ENCODE measurements at places on chromosomes 7 and 10.

- no peak for DNase-seq
Measured at GRCh38 chr7:144824360-144824759, 11.5 kb downstream of the TPK1 start.

DNA sequence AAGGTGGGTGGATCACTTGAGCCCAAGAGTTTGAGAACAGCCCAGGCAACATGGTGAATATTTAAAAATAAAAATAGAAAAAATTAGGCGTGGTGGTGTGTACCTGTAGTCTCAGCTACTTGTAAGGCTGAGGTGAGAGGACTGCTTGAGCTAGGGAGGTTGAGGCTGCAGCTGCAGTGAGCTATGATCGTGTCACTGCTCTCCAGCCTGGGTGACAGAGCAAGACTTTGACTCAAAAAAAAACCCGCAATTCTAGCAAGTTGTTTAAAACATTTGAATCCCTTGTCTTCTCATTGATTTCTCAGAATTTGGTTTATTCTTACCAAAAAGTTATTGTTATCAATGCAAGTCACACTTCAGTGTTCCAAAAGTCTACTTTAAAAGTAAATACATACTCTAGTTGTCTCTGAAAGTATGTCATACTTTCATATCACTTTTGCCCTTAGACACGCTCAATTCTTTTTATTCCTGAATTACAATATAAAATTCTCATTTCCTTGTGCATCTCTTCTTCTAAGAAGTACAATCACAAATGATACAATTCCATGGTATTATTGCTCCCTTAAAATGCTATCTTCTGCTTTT is 6.3 kb downstream of the EPC1 start:
- no peak for DNase-seq

DNA sequence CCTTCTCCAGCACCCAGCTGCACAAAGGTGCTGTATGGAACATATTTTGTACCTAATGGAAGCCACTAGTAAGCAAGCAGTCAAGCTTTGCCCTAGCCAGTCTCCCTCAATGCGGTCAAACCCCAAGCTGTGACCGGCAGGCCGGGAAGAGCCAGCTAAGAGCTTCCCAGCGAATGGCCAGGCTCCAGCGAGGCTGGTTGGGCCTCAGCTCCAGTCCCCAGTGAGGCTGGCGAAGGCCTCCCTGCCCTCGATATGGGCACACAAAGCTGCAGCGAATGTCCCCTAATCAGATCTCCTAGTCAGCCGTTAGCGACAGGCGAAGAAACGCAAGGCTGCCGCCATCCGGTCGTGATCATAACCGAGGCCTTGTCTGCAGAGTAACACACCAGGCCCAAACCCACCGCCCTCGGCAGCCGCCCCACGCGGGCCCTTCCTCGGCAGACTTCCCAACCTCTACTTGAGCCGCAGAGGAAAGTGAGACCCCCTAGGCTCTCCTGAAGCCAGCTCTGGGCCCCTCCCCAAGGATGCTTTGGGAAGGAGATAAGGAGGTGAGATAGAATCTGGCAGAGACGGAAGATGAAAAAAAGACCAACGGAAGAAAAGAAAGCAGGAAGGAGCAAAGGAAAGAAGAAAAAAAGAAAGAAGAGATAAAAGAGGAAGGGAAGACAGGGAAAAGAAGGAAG is 3.1 kb upstream of the HOXA9 start:
- DNase-seq, result peak; percentile 80

DNA sequence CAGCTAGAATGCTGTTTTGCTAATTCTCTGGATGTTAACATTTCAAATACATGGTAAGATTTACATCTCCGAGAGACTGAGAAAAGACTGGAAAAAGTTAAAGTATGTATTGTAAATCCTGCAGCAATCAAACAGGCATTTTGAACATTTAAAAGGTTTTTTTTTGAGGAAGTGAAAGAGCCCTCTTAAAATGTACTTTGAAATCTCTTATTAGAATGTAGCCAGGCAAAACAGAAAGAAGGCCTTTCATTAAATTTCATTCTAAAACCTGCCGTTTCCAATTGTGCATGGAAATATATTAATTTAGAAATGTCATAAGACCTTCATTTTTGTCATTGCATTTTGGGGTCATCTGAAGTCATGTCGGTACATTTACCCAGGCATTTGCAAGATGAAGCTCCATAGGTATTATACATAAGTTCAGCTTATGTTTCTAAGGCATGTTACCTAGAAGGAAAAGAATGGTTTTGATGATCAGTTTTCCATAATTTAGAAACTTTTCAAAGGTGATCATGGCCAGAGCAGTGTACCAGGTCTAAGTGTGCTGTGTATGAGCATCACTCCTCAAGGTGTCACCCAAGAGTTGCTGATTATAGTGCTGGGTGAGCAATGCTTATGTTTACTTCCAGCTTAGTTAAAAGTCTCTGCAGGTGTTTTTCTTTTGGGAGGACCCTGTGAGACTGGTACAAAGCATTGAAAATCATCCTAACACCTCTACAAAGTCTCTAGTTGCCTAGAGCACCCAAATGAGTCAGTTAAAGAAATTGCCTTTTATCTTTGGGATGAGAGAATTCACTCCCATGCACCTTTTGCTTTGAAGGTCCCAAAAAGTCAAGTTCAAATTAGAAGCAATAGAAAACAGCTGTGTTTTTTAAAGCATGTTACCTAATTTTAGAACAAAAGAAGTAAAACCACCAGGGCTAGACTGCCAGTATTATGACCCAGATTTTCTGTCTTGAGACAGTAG is 7.1 kb downstream of the ZNF736 start:
- DNase-seq, result no peak

DNA sequence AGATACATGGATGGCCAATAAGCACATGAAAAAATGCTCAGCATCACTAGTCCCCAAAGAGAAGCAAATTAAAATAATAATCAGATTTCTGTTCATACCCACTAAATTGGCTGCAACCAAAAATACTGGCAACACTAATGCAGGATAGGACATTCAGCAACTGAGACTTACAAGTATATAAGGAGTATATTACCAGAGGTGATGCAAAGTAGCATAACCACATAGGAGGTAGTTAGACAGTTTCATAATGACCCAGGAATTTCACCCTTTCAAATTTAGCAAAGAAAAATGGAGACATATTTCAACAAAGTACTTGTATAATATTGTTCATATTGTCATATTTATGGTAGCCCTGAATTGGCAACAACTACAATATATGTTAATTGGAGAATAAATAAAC is 727.8 kb downstream of the GRID1 start:
- DNase-seq, result no peak

GRCh38 chr7:139603896-139604295 is 80.4 kb downstream of the CLEC2L start:
- DNase-seq, result no peak

GRCh38 chr7:46390042-46390441 is 469.0 kb upstream of the IGFBP3 start:
- DNase-seq, result no peak

GRCh38 chr7:66837007-66837406 is 84.0 kb upstream of the TMEM248 start:
- DNase-seq, result peak; percentile 79

- DNase-seq, result no peak
Measured at GRCh38 chr7:66460921-66461361, 167.7 kb upstream of the KCTD7 start.

- no peak for DNase-seq
Measured at GRCh38 chr10:127158662-127159061, 37.7 kb downstream of the INSYN2A start.

- no peak for DNase-seq
Measured at GRCh38 chr7:141549582-141549981, 1.6 kb upstream of the AGK start.

DNA sequence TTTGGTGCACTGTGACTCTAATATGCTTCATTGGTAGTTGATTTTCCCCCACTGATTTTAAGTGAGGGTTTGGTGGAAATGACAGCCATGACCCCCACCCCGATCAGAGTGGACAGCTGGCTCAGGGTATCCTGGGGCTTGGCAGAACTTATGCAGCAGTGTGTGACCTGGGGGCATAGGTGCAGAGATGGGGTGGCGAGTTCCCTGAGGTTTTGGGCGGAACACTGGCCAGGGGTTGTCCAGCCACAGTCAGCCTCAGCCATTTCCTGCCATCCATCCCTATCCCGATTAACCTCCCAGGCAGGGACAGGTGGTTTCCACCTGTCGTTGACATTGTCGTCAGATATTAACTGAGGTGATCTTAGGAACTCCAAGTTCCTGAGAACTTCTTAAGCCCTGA is 155.8 kb upstream of the CHST15 start:
- no peak for DNase-seq

- no peak for DNase-seq
Measured at GRCh38 chr7:82677493-82677892, 233.9 kb upstream of the CACNA2D1 start.

GRCh38 chr10:28954211-28954610 is 276.9 kb downstream of the BAMBI start:
- no peak for DNase-seq

GRCh38 chr7:41189866-41190265 is 513.0 kb downstream of the INHBA start:
- DNase-seq, result peak; percentile 60

- no peak for DNase-seq
Measured at GRCh38 chr10:126240483-126240882, 147.8 kb downstream of the ADAM12 start.

- peak; percentile 92 for DNase-seq
Measured at GRCh38 chr7:1065585-1066241, 21.4 kb downstream of the GPR146 start.

- no peak for DNase-seq
Measured at GRCh38 chr10:79384773-79385391, 37.6 kb downstream of the PPIF start.

- no peak for DNase-seq
Measured at GRCh38 chr7:81162234-81162633, 243.4 kb upstream of the SEMA3C start.

GRCh38 chr7:122885583-122886356 is 490 bp downstream of the CADPS2 start:
- DNase-seq, result peak; percentile 79

DNA sequence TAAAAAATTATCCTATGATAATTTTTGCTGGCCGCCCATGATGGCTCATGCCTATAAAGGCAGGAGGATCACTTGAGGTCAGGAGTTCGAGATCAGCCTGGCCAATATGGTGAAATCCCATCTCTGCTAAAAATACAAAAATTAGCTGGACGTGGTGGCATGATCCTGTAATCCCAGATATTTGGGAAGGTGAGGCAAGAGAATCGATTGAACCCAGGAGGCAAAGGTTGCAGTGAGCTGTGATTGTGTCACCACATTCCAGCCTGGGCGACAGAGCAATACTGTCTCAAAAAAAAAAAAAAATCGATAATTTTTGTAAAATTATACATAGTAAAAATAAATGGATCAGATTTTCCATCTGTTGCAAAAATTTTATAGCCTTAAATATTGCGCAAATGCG is 31.7 kb upstream of the CDK14 start:
- no peak for DNase-seq

DNA sequence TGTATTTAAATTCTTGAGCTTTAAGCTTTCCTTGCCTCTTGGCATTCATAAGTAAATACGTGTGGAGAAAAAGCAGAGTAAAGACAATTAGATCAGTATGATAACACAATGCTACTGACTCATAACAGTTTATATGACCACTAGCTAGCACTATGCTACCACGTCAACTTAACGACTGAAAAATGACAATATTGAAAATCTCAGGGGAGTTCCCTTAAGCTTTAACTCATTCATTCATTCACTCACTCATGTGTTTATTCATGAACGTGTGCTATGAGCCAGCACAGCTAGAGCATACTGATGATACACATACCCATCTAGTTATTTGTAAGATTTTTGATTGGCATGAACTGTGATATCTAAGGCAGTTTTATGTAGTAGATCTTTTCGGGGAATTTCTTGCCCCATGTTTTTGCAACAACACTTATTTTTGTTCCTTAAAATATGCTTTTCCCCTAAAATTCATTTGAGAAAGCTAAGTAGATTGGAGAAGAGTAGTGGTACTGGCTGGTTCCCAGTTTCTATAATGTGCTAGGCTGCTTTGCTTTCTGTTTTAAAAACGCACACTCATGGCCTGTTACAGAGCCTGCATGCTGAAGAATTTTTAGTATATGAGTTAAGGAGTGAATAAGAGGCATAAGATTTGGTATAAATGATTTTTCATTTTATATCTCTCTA is 57.4 kb upstream of the ACBD5 start:
- DNase-seq, result no peak

- DNase-seq, result no peak
Measured at GRCh38 chr10:128113026-128113425, 13.2 kb downstream of the MKI67 start.

GRCh38 chr7:118151671-118152070 is 32.3 kb upstream of the LSM8 start:
- DNase-seq, result no peak

DNA sequence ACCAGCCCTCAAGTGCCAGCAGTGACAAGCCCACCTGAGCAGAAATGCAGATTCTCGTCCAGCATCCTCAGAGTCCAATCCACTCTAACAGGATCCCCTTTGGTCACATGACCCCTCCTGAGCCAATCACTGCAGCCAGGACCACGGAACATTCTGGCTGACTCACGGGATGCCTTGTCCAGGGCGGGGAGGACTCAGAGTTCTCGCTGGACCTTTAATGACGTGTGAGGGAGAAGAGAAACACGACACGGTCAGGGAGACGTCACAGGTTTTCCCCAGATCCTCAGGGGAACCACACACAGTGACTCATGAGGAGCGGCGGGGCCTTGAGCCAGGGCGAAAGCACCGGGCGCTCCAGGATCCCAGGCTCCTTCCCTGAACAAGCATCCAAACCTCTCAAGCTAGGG is 155.7 kb downstream of the PTPRN2 start:
- peak; percentile 68 for DNase-seq

DNA sequence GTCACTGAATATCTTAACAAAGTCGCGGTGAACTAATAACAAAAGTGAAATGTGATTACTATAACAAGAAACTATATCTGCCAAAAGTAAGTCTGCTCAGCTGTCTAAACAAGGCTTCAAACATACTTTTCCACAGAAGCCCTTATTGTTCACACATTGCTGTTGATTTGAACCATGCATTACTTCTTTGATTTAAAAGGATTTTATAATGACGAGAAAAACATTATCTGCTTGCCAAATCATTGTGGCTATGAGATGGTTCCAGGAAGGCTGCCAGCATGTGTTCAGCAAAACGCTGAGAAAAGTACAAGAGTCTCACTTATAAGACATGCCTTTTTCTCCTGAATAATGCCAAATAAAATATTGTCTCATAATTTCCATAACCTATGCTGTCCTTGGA is 24.4 kb downstream of the RNF133 start:
- DNase-seq, result no peak

- no peak for DNase-seq
Measured at GRCh38 chr10:77911535-77912123, 14.9 kb downstream of the DLG5 start.

GRCh38 chr10:121076776-121077715 is 225.9 kb downstream of the WDR11 start:
- DNase-seq, result peak; percentile 88

GRCh38 chr7:27177795-27178320 is 3.7 kb upstream of the HOXA10 start:
- peak; percentile 15 for DNase-seq

- no peak for DNase-seq
Measured at GRCh38 chr7:155211761-155212160, 85.9 kb upstream of the INSIG1 start.

DNA sequence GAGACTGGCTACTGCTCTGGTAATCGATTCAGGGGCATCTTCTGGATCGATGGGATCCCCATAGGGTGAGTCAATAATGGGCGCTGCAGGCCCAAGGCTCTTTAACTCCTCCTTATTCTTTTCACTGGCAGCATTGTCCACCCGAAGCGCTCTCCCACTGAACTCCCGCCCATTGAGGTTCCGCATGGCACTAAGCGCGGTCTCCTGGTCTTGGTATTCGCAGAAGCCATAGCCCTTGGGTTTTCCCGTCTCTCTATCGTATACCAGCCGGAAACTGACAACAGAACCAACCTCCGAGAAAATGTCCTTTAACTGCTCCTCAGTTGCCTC is 285 bp downstream of the CSTF2T start:
- DNase-seq, result no peak

GRCh38 chr10:1416456-1417037 is 320.8 kb downstream of the ADARB2 start:
- DNase-seq, result peak; percentile 32
